Fibroblast of skin of right biceps (primary cell): ENCODE measurements at places on chromosomes 12 and 14.
A peak's percentile ranks its signal among the peaks of the same experiment; 100 is the strongest.

GRCh38 chr12:112367965-112368364 lies 14.3 kb downstream of the HECTD4 start:
- DNase-seq, result no peak

DNA sequence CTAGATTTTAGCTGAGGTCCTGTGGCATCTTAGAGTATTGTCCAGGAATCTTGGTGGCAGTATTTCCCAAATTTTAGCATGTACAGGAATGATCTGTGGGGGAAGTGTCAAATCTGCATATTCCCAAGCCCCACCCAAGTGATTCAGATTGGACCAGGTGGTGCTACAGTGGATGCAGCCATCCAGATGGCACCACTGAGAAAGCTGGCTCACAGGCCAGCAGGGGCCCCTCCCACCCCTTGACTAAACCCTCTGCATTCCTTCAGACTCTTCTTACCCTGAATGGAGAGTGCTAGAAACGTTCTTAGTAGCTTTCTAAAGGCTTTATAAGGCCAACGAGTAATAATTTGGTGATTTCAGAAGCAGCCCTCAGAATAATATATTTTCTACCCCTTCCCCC lies 255.2 kb downstream of the NRXN3 start:
- DNase-seq, result no peak

DNA sequence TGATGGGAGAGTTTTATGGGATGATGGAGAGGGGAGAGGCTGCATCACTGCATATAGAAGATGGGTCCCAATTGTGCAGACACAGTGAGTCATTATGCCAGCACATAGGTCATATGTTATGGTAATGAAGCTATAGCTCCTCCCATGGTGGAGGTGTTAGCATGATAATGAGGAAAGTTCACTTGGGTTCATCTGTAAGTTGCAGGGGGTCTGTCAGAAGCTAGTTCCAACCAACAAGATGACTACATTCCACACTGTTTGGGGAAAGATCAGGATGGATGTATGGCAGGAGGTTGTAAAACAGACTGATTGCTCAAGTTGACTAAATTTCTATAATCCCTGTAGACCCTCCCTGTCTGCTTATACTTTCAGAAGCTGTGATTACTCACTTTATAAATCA lies 561.3 kb downstream of the C12orf50 start:
- peak; percentile 85 for DNase-seq

- DNase-seq, result no peak
Observed at GRCh38 chr14:65054471-65055085, 47.7 kb downstream of the MAX start.

DNA sequence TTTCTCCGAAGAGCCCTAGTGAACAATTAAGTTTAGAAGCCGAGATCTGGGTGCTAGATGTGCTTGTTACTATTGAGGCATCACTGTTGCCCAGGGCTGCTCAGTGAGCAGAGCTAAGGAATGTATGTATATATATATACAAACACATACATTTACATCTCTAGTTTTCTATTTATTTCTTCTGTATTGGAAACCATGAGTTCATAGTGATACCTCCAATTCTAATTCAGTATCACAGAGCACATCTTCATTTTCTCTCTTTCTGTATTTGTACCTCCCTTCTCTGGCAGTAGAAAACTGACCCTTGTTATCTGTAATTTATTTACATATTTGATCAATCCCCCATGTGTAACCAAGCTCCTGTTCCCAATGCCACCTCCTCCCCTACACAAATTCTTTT lies 40.7 kb upstream of the FUT8 start:
- no peak for DNase-seq

GRCh38 chr12:41856228-41856627 lies 288.4 kb downstream of the GXYLT1 start:
- DNase-seq, result no peak

DNA sequence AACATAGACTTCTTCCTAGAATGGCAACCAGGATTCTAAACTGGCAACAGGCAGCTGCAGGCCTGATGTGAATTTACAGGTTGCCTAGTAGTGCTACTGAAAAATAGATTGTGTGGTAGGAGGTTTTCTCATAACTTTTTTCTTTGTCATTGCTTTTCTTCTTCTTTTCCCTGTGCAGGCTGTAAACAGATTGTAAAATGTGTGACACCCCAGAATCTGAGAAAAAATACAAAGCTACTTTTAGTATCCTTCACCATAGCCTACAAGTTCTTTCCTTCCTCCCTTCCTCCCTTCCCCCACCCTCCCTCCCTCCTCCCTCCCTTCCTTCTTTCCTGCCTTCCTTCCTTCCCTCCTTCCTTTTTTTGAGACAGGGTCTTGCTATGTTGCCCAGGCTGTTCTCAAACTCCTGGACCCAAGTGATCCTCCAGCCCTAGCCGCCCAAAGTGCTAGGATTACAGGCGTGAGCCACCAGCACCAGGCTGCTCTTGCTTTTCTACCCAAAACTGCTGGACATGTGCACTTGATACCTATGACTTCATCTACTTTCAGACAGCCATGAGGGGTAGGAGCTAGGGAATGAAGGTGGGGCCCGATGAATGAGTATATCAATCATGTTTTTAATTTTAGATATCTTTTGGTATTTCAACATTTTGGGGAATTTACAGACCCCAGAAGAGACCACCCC lies 114.2 kb upstream of the EEA1 start:
- no peak for DNase-seq

DNA sequence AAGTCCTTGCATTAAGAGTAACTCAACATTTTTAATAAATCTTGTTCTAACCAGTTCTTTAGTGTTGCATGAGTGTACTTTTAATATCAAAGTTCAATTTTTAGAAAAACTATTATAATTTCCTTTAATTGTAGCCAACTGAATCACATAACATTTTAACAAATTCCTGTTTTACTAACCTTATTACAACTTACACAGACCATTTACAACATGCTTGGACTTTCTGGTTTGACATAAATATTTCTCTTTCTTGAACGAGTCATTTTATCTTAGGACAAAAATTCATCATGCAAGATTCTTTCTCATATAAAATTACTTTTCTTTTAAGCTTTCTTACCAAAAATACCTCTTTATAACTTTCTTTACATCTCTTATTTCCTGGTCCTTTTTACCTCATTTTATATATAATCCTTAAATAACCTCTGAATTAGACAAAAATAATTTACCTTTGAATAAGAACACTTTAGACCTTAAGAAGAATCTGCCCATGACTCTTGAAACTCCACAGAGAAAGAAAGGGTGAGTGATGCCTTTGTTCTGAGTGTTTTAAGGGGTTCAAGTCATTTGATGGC lies 3.9 kb downstream of the SLCO1A2 start:
- peak; percentile 8 for DNase-seq

GRCh38 chr12:108547686-108548085 lies 13.3 kb downstream of the SART3 start:
- DNase-seq, result no peak

- no peak for DNase-seq
Observed at GRCh38 chr12:6370576-6370935, 4.8 kb downstream of the SCNN1A start.

DNA sequence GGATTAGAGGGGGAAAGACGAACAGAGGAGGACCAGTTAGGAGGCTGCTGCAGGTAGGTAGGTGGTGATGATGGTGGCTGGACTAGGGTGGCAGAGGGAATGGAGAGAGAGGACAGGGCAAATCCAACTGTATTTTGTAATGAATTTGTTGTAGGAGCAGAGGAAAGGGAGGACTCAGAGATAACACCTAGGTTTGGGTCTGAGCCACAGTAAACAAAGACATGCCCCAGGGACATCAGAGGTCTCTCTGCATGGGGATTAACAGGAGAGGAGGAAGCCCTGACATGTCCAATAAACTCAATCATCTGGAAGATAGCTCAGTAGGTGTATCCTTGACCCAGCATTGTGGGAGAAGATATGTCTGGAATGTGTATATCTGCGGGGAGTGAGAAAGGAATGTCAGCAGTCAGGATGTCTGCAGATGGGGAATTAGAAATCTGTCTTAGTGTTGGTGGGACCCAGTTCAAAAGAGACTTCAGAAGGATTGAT lies 4.7 kb upstream of the SLC48A1 start:
- peak; percentile 74 for DNase-seq

GRCh38 chr14:83707056-83707455 lies 1822.9 kb upstream of the FLRT2 start:
- DNase-seq, result no peak

- no peak for DNase-seq
Observed at GRCh38 chr12:125098676-125099408, 33.6 kb downstream of the AACS start.

DNA sequence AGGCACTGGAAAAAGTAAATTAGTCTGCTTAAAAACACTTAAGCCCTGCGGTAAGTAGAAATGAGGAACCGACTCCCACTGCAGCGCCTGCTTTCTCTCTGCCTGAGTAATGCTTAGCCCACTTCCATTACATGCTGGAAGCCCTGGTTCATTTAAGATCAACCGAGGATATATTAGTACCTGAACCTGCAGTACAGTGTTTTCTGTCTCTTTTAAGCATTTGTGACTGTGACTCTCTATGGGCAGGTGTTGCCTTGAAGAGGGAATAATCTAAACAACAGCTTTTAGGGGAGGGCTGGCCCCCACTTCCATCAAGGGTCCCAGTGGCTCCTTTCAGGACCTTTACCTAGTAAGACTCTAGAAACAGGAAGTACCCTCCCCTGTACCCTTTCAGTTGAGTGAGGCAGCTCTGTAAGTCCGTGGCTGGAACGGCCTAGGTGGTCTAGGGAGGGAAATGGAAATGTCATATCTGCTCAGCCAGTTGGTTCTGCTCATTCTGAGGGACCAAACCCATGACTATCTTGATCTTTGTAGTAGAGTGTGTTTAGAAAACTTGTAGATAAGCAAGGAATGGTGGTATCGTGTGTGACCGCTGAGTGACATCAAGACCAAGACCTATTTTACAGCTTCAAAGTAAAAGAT lies 56.2 kb downstream of the FNTB start:
- DNase-seq, result no peak

DNA sequence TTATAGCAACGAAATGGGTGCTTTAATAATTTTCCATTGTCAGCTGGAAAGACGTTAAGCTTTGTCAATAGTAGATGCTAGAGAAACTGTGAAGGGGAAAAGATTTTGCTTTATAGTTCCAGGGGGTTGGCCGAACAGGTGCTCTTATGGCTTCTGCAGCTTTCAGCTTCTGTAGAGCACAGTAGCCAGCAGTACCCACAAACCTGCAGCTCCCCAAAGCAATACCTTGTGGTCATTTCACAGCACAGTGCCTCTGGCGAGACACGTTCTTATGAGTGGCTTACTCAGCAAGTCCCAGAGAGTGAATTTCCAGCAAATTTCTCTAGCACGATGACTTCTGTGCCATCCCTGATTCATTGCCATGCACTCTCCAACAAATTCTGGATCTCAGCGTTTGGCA lies 416.3 kb upstream of the ATP2B1 start:
- no peak for DNase-seq

GRCh38 chr14:60217713-60218112 lies 31.3 kb upstream of the PPM1A start:
- DNase-seq, result no peak

DNA sequence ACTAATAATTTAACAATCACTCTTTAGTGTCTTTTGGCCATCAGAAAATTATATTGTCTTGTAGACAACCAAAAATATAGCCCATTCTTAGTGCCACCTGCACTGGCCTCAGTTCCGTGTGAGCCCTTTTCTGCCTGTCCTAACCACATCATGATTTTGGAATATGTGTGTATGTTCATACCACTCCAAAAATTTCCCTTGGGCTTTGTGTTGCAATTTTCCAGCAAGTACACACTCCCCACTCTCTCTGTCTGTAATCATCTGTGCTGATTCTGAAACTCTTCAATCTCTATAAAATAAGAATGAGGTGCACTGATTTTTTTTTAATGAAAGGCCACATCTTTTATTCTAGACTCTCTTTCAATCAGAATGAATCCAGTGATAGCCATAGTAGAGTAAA lies 196.0 kb downstream of the PIK3C2G start:
- DNase-seq, result no peak

GRCh38 chr12:51942501-51943000 lies 8.9 kb upstream of the ACVR1B start:
- no peak for DNase-seq

GRCh38 chr14:102280376-102280962 lies 24.5 kb downstream of the MOK start:
- peak; percentile 96 for DNase-seq

- no peak for DNase-seq
Observed at GRCh38 chr14:28243600-28243999, 523.0 kb upstream of the FOXG1 start.

DNA sequence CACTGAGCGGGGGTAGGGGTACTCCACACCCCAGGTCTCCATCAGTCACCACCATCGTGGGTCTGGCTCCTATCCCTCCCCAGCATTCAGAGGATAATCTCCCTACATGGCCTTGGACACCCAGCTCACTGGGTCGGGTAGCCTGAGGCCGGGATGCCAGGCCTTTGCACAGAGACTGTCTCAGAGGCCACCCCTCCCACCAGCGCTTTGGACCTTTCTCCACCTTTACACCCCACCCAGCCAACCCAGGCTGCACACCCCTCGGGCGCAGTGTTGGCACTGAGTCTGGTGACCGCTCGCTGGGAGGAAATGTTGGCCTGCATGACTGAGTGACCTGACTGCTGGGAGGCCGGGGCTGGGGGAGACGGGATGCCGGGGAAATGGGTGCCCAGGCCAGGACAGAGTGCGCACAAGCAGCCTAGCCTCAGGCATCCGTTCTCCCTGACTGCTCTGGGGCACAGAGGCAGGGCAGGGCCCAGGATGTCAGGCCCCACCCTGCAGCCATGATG lies 10.6 kb upstream of the LBHD2 start:
- no peak for DNase-seq

DNA sequence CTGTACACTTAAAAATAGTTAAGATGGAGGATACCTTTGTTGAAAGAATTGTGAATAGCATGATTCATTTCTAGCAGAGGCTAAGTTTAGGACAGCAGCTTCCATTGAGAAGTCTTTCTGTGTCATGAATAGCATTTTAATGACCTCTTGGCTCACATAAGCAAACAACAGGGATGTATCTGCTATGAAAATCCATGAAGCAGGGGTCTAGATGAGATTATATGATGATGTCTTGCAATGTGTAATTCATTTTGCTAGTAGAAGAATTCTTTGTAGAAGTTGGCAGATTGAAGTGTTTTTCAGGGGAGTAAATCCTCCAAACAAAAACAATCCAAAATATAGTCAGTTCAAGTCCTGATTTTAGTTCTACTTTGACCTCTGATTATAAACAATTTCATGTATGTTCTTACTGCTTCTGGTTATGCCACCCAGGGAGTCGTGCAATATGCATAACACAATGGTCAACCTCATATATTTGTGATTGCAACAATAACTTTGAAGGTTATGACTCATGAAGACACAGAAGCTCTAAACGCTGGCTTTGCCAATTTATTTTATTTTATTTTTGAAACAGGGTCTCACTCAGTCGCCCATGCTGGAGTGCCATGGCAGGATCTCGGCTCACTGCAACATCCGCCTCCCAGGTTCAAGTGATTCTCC lies 6.9 kb upstream of the RD3L start:
- no peak for DNase-seq

- peak; percentile 64 for DNase-seq
Observed at GRCh38 chr12:114275932-114276785, 129.8 kb downstream of the TBX5 start.

DNA sequence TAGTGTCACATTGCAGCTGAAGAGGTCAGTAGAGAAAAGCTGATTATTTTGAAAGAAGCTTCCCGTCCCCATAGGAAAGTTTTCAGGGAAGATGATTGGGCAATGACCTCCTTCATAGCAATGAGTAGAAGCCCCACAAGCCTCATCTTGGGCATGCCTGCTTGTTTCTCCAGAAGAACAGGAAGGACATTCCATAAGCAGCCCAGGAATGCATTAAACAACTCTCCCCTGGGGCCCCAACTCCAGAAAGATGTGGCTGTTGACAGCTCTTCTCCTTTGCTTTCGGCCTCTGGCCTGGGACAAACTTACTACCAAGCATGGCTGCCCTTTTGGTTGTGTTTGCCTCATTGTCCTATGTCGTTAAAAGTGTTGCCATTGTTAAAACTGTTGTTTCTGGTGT lies 5.7 kb upstream of the VDR start:
- peak; percentile 85 for DNase-seq
